ENCODE measurements at places on chromosomes 12 and 14.
A peak's percentile ranks its signal among the peaks of the same experiment; 100 is the strongest.

GRCh38 chr12:127296591-127296990, 970.4 kb upstream of the TMEM132C start:
- no peak for DNase-seq

GRCh38 chr12:49662998-49663843, 39.9 kb downstream of the PRPF40B start:
- DNase-seq: peak; percentile 91

- no peak for DNase-seq
These were observed 120.9 kb downstream of the BEGAIN start for GRCh38 chr14:100466111-100466856.

GRCh38 chr14:69483765-69484443, 624 bp upstream of the PLEKHD1 start:
- no peak for DNase-seq

GRCh38 chr12:12399776-12400305, 43.0 kb downstream of the BORCS5 start:
- DNase-seq: no peak

GRCh38 chr14:32259368-32260013, 56.4 kb upstream of the RNU6-8 start:
- DNase-seq: no peak
